ENCODE measurements at places on chromosomes 2 and 18.

GRCh38 chr2:27442920-27443282 lies 720 bp downstream of the KRTCAP3 start:
- DNase-seq = no peak

DNA sequence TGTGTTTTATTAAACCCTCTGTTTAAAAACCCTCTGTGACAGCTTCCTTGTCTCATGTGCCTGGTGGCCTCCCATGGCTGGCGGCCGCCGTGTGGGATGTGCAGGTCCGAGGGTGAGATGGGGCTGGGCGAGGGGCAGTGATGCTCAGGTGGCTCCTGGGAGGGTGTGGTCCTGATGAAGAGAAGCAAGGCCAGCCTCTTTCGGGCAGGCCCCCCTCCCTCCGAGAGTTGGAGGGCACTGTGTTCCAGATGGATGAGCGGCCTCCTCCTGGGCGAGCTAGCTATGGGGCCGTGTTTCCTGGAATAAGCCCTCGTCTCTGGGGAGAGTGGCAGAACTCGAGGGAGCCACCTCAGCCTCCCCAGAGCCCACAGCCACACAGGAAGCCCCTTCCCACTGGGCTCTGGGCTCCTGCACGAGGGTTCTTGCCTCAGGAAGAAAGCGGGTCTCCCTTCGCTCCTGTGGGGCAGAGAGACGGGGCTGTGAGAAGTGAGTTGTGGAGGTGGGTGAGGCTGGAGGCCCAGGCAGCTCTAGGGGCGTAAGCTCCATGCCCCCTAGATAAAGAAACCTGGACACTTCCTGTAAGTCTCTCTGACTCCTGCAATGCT lies 72.1 kb downstream of the ASB1 start:
- DNase-seq = no peak

GRCh38 chr2:61151436-61151835 lies 10.6 kb upstream of the C2orf74 start:
- no peak for DNase-seq

- DNase-seq = no peak
These were observed 25.7 kb upstream of the COX7A2L start for GRCh38 chr2:42386682-42387081.

DNA sequence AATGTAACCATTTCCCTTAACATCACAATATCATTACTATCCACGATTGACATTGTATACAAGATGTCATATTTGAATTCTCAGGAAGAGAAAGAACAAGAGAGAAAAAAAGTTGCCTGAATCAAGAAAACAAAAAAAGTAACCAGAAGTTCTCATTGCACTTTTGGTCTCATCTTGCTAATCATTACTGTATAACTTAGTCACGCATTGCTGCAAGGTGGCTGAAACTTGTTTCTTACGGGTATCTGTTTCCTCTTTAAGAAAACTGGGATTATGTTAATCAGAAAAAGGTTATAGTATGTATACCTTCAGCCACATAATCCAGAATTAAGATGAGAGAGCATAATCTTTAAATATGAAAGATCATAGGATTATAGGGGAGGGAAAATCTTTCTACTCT lies 639.7 kb upstream of the SYT4 start:
- DNase-seq = no peak

- no peak for DNase-seq
These were observed 277.3 kb upstream of the TANK start for GRCh38 chr2:160882906-160883305.

GRCh38 chr18:57864615-57865121 lies 61.6 kb upstream of the ATP8B1 start:
- DNase-seq = no peak

DNA sequence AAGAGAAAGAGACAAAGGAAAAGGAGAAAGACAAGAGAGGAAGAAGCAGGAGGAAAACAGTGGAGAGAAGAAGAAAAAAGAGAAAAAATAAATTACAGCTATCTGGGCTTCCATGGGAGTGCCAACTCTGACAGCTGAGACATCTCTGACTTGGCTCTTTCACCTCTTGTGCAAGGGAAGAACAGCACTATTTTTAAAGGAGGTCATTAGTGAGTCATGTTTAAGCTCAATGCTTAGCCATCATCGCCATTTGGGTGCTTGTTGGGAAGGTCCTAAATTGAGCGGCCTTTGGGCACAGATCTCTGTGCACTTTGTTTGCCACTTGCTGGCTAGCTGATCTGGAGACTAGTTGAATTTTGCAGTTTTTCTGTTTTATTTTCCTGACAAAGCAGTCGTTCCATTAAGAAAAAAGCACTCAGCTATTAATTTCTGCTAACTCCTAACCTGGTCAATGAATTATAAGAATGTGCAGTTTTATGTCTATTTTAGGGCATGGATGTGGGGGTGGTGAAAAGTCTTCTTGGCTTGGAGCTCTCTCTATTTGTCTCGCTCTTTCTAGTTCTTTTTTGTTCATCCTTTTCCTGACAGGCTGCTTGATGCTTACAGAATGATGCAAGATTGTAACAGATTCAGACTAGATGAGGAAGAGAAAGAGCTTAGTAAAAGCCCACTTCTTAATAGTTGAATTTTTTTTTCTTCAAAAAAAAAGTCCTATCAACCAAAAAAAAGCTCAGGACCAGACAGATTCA lies 231.5 kb downstream of the SLC8A1 start:
- DNase-seq = peak; percentile 14

DNA sequence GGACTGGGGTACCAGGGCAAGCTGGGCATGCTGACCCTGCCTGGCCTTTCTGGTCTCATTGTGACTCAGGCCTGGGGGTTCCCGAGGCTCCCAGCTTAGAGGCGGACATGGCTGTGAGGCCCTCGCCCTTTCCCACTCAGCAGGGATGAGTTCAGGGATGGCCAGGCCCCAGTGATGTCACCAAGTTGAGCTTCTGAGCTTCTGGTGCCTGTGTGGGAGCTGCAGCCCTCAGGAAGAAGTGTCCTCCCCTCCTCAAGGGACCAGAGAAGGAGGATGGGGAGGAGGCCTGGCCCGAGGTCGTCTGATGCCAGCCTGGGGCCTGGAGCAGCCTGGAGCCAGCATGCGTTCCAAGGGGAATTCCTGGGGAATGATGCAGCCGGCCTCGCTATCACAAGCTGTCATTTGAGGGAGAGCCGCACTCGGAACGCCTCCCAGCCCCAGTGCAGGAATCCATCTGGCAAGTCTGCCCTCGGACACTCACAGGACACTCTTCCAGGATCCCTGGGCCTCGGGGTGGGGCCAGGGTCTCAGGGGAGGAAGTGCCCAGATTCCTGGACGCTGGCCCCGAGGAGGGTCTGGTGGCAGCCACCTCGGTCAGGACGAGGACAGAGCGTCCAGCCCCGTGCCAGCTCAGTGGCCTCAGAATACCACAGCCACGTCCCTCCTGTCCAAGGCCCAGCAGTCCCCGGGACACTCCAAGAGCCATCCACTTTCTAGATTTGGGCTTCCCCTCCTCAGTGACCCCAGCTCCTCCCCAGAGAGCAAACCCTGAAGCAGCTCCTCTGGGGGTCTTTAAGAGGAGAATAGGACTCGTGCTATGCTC lies 61.2 kb upstream of the GPC1 start:
- DNase-seq = no peak

DNA sequence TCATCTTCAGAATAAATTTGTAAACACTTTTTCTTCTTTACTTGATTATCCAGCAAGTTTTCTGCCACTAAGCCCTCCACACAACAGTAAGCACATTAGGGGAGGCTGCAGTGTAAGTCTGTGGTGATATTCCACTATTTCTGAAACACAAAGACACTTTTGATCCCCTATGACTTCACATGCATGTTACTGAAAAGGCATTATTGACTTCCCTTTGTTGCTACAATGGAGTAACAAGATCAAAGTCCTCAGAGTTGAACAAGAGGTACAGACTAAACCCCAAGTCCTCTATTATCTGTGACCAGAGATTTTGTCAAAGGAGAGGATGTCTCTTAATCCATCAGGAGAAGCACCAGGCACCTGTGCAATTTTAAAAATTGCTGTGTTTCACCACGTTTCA lies 157.9 kb downstream of the CD226 start:
- DNase-seq = no peak

GRCh38 chr2:41828052-41828643 lies 219.7 kb upstream of the PKDCC start:
- DNase-seq = no peak

DNA sequence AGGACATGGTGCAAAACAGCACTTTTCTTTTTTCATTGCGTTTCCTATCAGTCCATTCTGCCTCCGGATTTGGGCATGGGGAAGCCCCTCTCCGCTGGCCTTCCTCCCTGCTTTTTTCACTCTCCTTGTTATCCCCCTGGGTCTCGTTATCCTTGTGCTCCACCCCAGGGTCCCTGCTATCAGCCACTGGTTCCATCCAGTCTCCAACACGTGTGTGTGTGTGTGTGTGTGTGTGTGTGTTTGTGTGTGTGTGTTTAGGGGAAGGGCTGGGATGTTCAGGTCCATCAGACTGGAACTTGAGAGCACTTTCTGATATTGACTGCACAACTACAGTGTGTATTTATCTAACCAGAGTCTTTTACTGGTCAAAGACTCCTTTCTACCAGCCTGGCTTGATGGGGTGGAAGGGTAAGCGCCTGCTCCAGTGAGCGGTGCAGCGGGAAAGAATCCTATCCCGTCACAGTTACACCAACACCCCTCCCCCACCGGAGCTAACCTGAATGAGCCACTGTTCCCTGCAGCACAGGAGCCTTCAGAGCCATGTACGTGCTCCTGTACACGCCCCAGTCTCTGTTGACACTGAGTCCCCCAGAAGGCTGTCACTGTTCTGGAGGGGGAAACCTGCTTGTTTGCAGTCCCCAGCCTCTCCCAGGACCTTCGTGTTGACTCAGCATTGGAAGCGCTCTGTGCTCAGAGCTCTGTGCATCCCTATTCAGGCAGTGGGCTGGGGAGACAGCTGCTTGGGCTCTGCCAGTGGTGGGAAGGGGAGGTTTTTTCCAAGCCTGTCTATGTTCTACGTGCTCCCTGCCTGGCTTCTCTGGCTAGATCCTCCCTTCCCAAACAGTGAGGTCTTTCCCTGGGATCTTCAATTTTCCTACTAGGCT lies 4.6 kb downstream of the INHA start:
- no peak for DNase-seq
